ENCODE measurements at places on chromosomes 5 and 9.

DNA sequence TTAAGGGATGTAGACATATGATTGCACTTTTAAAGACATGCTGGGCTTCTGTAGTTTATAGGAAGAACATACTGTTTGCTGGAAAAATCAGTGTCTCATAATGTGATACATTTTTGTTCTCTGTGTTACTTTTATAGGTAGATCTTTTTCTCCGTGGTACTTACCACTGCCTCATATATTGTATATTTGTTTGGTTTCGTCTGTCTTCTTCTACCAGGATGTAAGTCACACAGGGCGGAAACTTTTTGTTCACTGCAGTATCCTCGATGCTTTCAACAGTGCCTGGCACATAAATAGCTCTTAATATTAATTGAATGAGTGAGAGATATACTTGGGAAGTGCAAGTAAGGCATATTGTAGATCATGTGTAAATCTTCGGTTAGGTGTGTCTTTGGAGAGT lies 135.4 kb downstream of the GDNF start:
- no peak for DNase-seq

- DNase-seq, result no peak
Measured at GRCh38 chr9:101738566-101739183, at the start of gene GRIN3A. TSS of gene GRIN3A (minus strand) at chr9:101738647. CDS start at chr9:101737979, 668 bp downstream.

DNA sequence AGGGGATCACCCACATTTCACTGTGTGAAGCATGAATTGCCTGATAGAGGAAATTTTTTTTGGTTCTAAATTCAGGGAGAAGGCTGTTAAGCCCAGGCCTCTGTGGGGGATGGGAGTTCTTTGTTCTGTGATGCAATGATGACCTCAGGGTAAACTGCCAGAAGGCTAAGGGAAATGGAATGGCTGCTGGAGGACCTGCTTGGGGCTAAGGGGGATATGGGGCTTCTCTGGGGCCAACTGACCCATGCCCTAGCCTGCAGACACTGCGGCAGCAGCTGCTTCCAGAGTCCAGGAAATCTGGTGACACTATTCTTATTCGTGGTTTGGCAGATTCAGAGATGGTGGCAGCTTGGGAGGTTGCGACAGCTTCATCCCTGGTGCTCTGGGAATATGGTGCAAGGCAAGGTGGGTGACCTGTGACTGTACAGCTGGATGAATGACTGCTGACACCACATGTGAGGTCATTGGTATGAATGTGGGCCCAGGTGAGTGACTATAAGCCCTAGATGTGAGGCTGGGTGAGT lies 30.3 kb downstream of the VCP start:
- DNase-seq, result no peak

- DNase-seq, result no peak
Measured at GRCh38 chr9:19495186-19496028, 86.6 kb downstream of the ACER2 start.

- DNase-seq, result no peak
Measured at GRCh38 chr5:143244990-143245389, 158.5 kb downstream of the NR3C1 start.

DNA sequence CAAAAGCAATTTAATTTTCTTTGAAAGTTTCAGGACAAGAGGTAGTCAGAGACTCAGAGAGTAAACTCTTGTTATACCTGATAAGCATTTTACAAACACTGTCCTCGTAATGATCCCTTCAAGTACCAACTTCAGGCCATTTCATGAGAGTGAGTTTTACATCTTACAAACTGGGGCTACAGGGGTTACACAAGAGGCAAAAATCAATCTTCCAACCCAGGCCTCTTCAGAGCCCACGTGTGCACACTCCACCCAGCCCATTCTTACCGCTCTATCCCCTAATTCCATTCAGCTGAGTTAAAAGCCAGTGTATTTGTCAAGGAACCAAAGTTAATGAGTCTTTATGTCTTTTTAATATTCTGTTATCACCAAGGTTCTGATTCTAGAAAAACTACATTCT lies 46.5 kb downstream of the PSMB7 start:
- DNase-seq, result no peak

GRCh38 chr9:114706711-114707110 lies 24.7 kb upstream of the TEX48 start:
- DNase-seq, result no peak

DNA sequence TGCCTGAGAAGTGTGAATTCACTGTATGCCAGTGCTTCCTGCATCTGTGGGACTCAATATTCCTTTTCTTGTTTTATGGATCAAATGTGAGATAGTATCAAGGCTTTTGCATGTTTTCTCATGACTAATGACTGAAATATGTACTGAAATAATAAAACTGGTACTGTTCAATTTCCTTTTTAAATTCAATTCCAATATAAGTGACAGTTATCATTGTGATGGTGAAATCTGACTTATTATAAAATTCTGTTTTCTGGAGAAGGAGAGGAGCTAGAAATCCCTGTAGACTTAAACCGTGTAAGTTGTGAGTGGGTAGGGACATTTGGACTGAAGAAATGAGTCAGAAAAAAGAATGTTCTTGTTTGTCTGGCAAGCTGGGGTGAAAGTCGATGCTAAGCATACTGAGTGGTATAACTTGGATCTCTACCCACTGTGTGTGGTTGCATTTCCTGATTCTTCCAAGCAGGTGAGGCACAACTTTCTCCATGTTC lies 245.2 kb downstream of the EFNA5 start:
- no peak for DNase-seq

All from CD4-positive, alpha-beta T cell treated with Interleukin-12 subunit alpha and Interleukin-12 subunit beta, for 1 hour (primary cell).